ENCODE measurements at places on chromosomes 13 and 19. TPM values are rescaled to one million over a fixed set of nuclear protein-coding genes. Genes with fewer than 3 reads are reported as not detected.

TEX29 gene
- total RNA-seq: not detected

ZNF28 gene
- 18.8 TPM for total RNA-seq

CDC42EP5 gene
- 1.1 TPM for total RNA-seq

SYDE1 gene
- total RNA-seq: 23.3 TPM

TGFBR3L gene
- 2.1 TPM for total RNA-seq

GRCh38 chr13:34826432-34826831 is 115.6 kb upstream of the NBEA start:
- DNase-seq: no peak

Data from RPMI7951 (cell line).